ENCODE measurements at places on chromosomes 11 and 22. TPM values are rescaled to one million over a fixed set of nuclear protein-coding genes. Genes with fewer than 3 reads are reported as not detected.

- peak; percentile 47 for DNase-seq
Measured at GRCh38 chr11:116981266-116981885, 116.9 kb downstream of the SIK3 start.

DNA sequence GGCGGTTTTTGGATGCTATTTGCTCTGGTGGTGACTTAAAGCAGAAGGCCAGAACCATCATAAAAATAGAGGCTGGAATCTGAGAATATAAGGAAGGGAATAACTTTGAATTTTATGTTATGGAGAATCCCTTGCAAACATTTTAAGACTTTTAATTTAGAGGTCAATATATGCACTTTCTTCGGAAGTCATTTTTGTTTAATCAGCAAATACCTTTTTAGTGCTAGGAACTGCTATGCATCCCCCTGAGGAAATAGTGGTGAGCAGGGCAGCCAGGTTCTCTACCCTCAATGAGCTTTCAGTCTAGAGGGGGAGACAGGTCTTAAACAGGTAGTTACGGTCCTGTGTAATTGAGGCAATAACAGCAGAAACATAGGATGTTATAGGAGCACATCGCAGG lies 266.5 kb upstream of the MPPED2 start:
- DNase-seq: no peak

GRCh38 chr11:129779342-129779741 lies 36.3 kb upstream of the TMEM45B start:
- no peak for DNase-seq

GRCh38 chr11:8863838-8864237 lies 47.2 kb upstream of the AKIP1 start:
- no peak for DNase-seq

- DNase-seq: no peak
Measured at GRCh38 chr11:65633390-65634108, 4.4 kb upstream of the SIPA1 start.

- no peak for DNase-seq
Measured at GRCh38 chr11:102783016-102783415, 2.6 kb upstream of the MMP10 start.

- DNase-seq: no peak
Measured at GRCh38 chr11:122094836-122095235, 21.2 kb downstream of the BLID start.

GRCh38 chr11:115611343-115611742 lies 107.1 kb upstream of the CADM1 start:
- DNase-seq: no peak

- no peak for DNase-seq
Measured at GRCh38 chr11:128741511-128741910, 47.6 kb downstream of the FLI1 start.

DNA sequence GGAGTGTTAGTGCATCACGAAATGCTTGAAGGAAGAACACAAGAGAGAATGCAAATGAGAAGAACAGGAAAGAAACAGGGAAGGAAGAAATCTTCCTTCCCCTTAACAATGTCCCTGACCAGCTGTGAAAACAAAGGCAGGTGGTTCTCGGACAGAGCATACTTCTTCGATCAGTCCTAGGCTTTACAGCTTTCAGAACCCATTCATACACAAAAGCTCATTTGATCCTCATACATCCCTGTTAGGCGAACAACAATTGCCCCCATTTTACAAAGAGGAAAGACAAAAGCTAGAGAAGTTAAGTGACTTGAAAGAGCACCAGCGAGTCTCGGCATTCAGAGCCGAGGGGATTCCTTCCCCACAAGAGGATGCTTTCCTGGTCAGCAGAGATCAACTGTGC lies 57.2 kb upstream of the LRRC55 start:
- DNase-seq: no peak

DNA sequence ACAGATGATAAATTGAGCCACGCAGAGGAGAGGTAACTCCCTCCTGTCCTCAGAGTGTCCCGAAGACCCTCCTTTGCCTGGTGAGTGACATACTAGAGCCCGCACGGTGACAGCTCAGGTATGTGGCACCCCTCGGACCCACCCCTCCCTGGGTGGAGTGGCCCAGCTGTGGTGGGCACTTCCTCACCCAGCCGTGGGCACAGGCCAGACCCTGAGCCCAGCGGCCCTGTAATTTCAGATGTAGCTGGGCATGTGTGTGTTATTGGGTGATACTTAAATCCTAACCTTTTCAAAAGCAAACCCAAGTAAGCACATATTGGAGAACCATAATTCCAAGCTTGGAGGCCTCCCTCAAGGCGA lies 93.2 kb downstream of the WNT7B start:
- DNase-seq: no peak

GRCh38 chr22:19287889-19288288 lies 3.6 kb downstream of the CLTCL1 start:
- DNase-seq: no peak

- DNase-seq: no peak
Measured at GRCh38 chr11:83473743-83474142, 187.6 kb upstream of the CCDC90B start.

GRCh38 chr11:18756889-18757288 lies 30.9 kb upstream of the IGSF22 start:
- no peak for DNase-seq

GRCh38 chr11:3615998-3616397 lies 25.8 kb downstream of the ART5 start:
- no peak for DNase-seq

The GGTLC2 gene
- polyA plus RNA-seq: not detected

The CNIH2 gene
- polyA plus RNA-seq: 4.1 TPM

The TEX54 gene
- not detected for polyA plus RNA-seq

The SLC6A5 gene
- polyA plus RNA-seq: not detected

The PRDM11 gene
- 27.1 TPM for polyA plus RNA-seq

The MTNR1B gene
- not detected for polyA plus RNA-seq

The OR2AG2 gene
- not detected for polyA plus RNA-seq

The HTR3A gene
- polyA plus RNA-seq: not detected

The FGF19 gene
- polyA plus RNA-seq: 0.78 TPM

Measured in muscle of leg (tissue), 16 donors.